ENCODE measurements at places on chromosomes 16 and 17. TPM values are rescaled to one million over a fixed set of nuclear protein-coding genes. Genes with fewer than 3 reads are reported as not detected.

The SDR42E2 gene
- not detected for total RNA-seq

The ABCA6 gene
- total RNA-seq: not detected

The CCDC144A gene
- total RNA-seq: 1.1 TPM

The OR3A3 gene
- not detected for total RNA-seq

The MATCAP1 gene
- 4.3 TPM for total RNA-seq

The GPR142 gene
- not detected for total RNA-seq

The PLLP gene
- 1.3 TPM for total RNA-seq

The HSD11B2 gene
- 2.0 TPM for total RNA-seq

The CNTNAP4 gene
- total RNA-seq: not detected

The KRT31 gene
- not detected for total RNA-seq
